ENCODE measurements at places on chromosomes 12 and 14.

DNA sequence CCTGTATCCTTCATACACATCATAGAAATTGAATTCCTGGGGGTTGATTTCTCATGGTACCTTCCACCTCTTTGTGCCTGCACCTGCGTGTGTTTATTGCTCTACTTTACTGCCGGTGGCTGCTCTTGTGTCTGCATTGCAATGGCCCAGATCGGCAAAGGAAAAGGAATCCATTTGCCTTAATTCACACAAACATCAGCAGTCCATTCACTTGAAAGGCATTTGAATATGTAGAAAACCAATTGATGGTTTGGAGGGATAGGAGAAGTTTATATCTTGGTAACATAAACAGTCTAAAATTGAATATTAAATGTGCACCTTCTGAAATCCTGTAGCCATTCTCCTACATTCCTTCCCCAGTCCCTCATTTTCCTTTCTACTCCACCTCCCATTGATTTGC is 74.0 kb downstream of the SNAPC1 start:
- no peak for DNase-seq

GRCh38 chr12:76864791-76865400 is 13.9 kb downstream of the CSRP2 start:
- DNase-seq = no peak

GRCh38 chr14:51457843-51458562 is 193.7 kb upstream of the FRMD6 start:
- DNase-seq = no peak

DNA sequence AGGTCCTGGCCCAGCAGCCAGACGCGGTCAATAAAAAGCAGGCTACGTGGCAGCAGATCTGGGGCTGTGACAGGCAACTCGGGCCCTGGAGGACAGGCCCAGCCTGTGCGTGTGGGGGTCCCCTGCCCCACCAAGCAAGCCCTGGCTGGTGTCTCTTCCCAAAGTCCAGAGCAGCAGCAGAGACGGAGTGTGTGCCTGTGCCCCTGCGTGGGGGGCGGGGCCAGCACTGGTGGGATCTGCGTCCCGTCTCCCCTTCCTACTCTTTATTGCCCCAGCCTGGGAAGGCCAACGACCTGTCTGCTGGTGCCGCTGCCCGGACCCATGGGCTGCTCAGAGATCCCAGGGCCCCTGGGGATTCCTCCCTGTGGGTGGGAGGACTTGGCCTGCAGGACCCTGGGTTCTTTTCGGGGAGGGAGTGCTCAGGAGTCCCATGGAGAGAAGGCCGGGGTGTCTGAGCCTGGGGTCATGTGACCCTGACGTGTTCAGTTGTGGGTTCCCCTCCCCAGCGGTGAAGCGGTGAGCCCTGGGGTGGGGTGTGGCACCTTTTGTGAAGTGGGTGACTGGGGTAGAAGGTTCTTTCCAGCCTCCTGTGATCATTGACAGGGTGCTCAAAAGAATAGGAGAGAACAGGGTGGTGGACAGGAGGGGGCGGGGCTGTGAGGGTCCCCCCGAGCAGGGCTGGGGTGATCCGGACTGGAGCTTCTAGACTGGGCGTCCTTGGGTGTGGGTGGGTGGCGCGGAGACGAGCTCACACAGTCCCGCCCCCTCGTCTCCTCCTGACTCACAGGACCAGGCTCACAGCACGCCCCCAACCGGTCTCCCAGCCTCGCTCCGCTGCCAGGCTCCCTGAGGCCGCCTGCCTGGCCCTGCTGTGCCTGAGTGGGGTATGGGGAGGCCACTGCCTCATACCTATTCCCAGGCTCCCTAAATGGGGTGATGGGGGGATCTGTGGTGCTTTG is 22.4 kb downstream of the ASPG start:
- no peak for DNase-seq

DNA sequence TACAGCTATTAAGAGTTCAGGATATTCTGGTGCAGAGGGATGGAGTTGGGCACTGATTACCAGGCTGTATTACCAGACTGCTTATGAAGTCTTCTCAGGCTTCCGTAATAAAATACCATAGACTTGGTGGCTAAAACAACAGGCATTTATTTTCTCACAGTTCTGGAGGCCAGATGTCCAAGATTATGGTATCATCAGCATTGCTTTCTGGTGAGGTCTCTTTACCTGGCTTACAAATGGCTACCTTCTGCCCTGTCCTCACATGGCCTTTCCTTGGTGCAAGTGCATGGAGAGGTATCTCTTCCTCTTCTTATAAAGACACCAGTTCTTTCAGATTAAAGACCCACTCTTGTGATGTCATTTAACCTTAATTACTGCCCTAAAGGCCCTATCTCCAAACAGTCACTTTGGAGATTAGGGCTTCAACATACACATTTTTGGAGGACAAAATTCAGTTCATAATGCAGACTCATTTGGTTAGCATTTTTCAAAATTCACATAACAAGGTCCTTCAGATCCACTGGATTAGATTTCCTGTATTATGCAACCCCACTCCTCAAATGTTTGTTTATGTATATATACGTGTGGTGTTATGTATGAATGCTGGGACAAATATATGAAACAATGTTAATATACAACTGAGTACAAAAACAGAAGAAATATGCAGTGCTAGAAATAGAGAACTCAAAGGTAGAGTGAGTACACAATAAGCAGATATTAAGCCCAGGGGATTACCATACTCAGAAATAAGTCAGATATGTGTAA is 9.3 kb upstream of the ATP2B1 start:
- no peak for DNase-seq

DNA sequence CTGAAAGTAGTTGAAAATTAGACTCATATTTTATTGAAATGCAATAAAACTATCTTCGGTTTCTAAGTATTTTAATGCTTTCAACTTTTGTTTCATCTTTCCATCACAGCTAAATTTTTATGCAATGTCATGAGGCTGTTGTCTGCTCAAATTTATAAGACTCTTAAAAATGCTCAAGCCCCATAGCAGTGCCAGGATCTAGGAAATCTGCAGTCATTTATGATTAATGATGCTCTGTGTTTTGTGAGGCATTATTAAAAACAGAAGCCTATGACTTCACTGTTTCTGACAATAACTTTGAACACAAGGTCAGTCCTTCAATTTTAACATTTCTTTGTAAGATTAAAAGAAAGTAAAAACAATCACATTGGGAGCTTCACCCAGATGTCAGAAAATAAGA is 112.5 kb downstream of the ALX1 start:
- DNase-seq = no peak

- no peak for DNase-seq
Measured at GRCh38 chr14:91116913-91117588, 3.2 kb downstream of the DGLUCY start.

GRCh38 chr14:50379563-50379962 is 17.1 kb downstream of the CDKL1 start:
- no peak for DNase-seq

- no peak for DNase-seq
Measured at GRCh38 chr12:75650595-75651341, 139.4 kb upstream of the KRR1 start.

DNA sequence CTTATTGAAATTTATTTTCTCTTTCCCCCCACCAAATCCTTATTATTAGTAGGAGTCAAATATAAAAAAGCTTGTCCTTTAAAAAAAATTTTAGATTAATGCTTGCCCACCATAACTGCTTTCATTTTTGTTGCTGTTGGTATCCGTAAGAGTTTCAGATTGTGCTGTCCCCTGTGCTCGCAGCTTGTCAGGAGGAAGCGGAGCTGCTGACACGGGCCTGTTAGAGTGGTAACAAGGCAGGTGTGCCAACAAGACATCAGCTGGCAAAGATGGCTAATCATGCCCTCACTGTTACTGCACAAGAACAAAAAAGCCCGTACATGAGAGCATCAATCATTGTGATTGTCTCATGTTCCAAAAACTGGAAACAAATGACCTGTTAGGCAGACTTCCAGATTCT is 148.4 kb downstream of the ALG10B start:
- no peak for DNase-seq

DNA sequence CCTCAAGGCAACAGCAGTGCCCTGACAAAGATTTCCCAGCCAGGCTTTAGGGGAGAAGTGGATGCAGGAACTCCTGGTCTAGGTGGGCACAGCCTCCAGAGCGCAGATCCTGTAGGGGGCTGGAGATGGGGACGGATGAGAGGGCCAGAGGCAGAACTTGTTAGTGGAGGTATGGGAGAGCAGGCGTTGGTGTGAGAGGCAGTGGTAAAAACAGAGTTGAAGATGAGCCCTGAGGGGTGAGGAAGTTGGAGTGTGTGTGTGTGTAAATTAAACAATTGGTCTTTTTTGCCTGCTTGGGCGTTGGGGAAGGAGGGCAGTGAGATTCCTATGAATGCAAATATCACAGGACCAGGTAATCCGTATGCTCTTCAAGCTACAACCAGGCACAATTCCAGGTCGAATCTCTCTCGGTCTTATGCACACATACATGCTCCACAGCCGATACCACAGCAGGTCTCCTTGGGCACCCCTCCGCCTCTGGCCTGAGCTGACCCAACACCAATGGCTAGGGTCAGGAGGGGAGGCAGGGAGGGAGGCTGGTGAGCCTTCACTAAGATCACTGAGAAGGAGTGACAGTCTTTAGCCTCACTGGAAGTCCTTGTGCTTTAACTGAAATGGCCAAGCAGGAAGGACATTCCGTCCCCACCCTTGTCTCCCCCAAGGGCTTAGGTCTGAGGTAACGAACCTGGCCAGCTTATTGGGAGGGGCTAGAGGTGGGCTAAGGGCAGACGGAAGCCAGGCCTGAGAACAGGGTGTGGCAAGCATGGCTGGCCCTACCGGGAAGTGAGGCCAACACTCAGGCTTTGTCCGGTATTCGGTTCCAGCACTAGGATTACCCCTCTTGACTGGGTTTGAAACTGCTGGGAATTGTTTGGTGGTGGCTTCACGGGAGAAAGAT is 1.5 kb upstream of the KRT7 start:
- no peak for DNase-seq

DNA sequence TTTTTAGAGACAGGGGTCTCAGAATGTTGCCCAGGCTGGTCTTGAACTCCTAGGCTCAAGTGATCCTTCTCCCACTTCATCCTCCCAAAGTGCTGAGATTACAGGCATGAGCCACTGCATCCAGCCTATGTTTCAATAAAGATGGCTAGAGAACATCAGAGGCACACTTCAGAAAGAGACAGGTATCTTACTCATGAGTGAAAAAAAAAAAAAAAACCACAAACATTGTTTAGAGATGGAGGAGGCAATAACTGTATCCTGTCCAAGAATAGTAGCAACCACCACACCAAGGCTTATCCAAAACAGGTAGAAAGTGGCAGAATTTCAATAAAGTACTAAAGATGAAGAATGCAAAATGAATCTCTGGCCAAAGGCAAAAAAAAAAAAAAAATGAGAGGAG is 30.3 kb downstream of the EEA1 start:
- no peak for DNase-seq

DNA sequence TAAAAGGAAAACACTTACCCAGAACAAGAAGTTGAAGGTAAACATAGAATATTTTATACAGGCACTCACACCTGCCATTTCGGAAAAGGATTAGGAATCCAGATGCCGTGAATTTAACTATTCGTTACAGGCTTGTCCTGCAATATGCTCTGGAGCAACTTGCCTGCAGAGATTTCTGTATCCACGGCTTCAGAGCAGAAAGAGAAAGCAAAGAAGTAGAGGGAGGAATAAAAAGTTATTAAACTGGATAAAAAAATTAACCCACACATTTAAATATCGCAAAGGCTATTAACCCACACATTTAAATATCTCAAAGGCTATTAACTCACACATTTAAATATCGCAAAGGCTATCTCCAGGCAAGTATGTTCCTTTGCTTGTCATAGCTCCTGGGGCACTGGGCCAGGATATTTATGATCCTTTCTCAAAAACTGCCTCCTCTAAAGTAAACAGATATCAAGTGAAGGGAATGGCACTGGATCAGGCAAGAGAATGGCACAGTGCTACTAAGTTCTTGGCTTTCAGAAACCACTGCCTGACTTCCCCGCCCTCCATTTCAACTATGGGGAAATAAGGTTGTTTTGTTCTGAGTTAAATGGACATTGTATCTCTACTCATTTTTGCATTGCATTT is at the start of gene TSPAN8:
Gene TSPAN8, minus strand, starts transcription at position 399 of the 633 bp plus-strand sequence. Its CDS starts 321 bp downstream, at position 78.
- no peak for DNase-seq

DNA sequence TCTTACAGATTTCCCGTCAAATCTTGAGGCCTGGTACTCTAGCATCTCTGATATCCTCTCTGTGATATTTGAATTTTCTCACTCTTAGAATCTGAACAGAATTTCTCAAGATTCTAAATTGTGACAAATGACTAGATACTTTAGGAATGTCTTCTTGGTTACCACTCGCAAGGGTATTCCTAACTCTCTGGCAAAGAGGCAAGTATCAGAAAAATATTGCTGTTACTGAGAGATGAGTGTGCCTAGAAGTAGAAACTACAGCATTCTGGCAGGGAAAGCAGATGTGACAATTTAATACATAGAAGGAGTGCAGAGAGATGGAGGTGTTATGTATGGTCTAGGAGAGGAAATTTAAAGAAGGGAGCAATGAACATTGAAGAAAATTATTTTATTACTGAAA is 467.8 kb downstream of the LRIG3 start:
- DNase-seq = no peak

GRCh38 chr14:90583916-90584605 is 187.2 kb downstream of the CALM1 start:
- DNase-seq = no peak

DNA sequence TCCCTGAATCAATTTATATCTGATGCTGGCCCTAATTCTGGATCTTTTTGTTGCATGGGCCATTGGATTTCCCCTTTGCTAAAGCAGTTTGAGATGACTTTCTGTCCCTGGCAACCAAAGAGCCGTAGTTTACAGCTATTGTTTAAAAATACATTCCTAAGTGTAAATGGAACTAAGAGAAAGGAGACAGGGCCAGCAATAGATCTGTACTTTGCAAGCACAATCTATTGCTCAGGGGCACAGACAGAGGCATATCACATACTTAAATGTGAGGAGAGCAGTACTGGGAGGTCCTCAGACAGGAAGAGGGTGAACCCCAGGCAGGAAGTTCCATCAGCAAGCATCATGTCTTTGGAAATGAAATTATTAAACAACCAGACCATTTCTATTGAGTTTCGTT is 126.6 kb downstream of the ZFP36L1 start:
- DNase-seq = no peak

DNA sequence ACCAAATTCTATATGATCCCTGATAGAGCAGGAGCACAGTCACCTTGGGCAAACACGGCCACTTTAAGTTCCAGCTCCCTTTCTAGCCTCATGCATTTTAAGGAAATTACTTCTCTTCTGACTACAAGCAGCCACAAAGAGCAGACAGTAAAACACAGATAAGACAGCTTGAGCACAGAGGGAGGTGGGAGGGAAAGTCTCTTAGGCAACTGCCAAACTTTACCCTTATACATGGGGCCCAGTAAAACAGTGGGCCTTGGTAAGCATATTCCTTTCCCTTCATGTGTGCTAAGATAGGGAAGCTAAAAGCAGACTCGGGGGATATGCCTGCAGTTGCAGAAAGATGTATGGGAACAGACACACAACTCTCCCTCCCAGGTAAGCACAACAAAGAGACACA is 235.9 kb downstream of the CPNE8 start:
- no peak for DNase-seq

- DNase-seq = no peak
Measured at GRCh38 chr14:55398679-55399078, 13.0 kb downstream of the ATG14 start.
